ENCODE measurements at places on chromosomes 6 and 20.

DNA sequence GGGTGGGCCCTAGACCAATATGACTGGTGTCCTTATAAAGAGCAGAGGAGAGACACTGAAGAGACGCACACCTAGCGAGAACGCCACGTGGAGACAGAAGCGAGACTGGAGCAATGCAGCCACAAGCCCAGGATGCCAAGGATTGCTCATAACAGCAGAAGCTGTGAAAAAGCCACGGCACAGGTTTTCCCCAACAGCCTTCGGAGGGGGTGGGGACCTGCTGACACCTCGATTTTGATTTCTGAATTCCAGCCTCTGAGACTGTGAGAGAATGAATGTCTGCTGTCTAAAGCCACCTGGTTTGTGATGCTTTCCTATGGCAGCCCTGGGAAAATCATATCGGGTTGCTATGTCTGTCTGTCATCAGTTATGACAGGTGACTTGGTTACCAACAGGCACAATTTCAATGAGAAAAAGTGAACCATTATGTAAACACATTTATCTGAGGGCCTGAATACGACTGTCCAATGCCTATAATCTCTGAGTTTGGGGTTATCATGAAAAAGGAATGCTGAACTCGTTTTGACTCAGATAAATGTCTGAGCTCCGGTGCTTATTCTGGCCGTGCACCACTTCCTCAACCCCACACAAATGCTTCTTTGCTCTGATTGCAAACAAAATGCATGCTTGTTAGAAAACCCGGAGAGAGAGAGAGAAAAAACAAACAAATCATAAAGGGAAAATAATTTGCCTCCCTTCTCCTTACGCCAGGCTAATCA is 769.7 kb downstream of the PTPRT start:
- DNase-seq: no peak

- DNase-seq: no peak
Measured at GRCh38 chr6:41162687-41163418, at the start of gene TREM2. Gene TREM2 (minus strand): TSS chr6:41163116. CDS start chr6:41163082, 34 bp downstream.

GRCh38 chr20:5401277-5401875 is 84.6 kb upstream of the PROKR2 start:
- DNase-seq: no peak

DNA sequence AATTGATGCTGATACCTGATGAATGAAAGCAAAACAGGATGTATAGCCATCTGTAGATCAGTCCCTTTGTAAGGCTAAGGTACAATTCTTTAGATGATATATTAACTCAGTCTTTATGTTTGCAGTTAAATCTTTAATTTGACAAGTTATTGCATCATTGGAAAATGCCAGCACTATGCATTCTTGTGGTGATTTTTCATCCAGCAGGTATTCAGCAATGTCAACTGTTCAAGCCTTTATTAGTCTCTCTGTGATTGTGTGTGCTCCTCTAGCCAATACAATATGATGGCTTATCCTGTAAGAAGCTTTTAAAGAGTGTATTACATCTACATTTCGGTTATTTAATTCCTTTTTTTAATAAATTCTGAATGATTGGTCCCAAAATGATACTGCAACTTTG is 34.3 kb downstream of the HLA-DMB start:
- no peak for DNase-seq

DNA sequence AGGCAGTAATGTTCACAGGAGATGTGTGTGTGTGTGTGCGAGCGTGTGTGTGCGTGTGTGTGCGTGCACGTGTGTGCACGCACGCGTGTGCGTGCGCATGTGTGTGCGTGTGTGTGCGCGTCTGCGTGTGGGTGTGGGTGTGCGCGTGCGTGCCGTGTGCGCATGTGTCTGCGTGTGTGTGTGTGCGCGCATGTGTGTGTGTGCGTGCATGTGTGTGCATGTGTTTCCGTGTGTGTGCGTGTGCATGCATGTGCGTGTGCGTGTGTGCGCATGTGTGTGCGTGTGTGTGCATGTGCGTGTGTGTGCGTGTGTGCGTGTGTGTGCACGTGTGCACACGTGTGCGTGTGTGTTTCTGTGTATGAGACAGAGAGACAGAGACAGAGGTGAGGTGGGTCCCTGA is 136.0 kb upstream of the CST7 start:
- no peak for DNase-seq

- DNase-seq: no peak
Measured at GRCh38 chr20:9180481-9181257, 111.8 kb downstream of the PLCB4 start.

Data from stimulated activated CD8-positive, alpha-beta memory T cell treated with anti-CD3 and anti-CD28 coated beads, Interleukin-15, amount 100 ng/mL, for 48 hours (primary cell).